Osteocyte (in vitro differentiated cells): ENCODE measurements at places on chromosomes 16 and 17.

DNA sequence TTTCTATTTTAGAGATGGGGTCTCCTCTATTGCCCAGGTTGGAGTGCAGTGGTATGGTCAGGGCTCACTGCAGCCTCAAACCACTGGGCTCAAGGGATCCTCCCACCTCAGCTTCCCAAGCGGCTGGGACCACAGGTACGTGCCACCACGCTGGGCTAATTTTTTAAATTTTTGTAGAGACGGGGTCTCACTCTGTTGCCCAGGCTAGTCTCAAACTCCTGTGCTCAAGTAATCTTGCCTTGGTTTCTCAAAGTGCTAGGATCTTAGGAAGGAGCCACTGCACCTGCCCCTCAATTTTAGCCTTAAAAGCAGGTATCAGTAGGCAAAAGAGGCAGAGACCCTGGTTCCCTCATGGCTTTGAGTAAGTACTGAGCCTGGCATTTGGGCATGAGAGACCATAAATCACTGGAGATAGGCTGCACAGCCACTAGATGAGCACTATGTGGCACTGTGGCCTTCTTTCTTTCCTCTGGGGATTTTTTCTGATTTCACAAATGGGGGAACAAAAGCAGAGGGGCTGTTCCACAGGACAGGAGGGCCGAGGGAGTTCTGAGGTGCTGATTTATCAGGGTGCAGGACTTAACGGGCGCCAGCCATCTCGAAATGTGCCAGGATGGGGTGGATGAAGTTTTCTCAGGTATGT lies 82.2 kb downstream of the PLXDC1 start:
- no peak overlapping the region for H3K27ac ChIP-seq
- H3K4me3 ChIP-seq = no peak overlapping the region

GRCh38 chr17:73309727-73310596 lies 1.8 kb downstream of the CDC42EP4 start:
- peak overlapping the region; percentile 86 for H3K4me3 ChIP-seq
- peak overlapping the region; percentile 99 for H3K27ac ChIP-seq
- peaks cover 47% of the 10 kb centered on the region for H3K4me1 ChIP-seq
- no peaks in the 10 kb centered on the region for H3K27me3 ChIP-seq
- DNase-seq = no peak

- peaks cover 26% of the 10 kb centered on the region for H3K36me3 ChIP-seq
- DNase-seq = no peak
- peaks cover 3% of the 10 kb centered on the region for H3K4me1 ChIP-seq
- H3K4me3 ChIP-seq = no peak overlapping the region
- H3K27me3 ChIP-seq = no peaks in the 10 kb centered on the region
These were observed 5.6 kb upstream of the SYNRG start for GRCh38 chr17:37614823-37615222.

GRCh38 chr16:69039333-69039941 lies 66.0 kb upstream of the HAS3 start:
- peaks cover 14% of the 10 kb centered on the region for H3K36me3 ChIP-seq
- H3K27me3 ChIP-seq = no peaks in the 10 kb centered on the region
- peaks cover 14% of the 10 kb centered on the region for H3K4me1 ChIP-seq
- peak overlapping the region; percentile 4 for H3K27ac ChIP-seq

- peaks cover 3% of the 10 kb centered on the region for H3K36me3 ChIP-seq
- H3K27ac ChIP-seq = no peak within 1 kb of the TSS
- H3K4me3 ChIP-seq = peak within 1 kb of the TSS; percentile 69
- peaks cover 49% of the 10 kb centered on the region for H3K27me3 ChIP-seq
- peaks cover 21% of the 10 kb centered on the region for H3K4me1 ChIP-seq
These were observed at the start of gene MT1A for GRCh38 chr16:56637814-56638750. Gene MT1A, plus strand, starts transcription at chr16:56638666. Its CDS starts 73 bp downstream, at chr16:56638739.

DNA sequence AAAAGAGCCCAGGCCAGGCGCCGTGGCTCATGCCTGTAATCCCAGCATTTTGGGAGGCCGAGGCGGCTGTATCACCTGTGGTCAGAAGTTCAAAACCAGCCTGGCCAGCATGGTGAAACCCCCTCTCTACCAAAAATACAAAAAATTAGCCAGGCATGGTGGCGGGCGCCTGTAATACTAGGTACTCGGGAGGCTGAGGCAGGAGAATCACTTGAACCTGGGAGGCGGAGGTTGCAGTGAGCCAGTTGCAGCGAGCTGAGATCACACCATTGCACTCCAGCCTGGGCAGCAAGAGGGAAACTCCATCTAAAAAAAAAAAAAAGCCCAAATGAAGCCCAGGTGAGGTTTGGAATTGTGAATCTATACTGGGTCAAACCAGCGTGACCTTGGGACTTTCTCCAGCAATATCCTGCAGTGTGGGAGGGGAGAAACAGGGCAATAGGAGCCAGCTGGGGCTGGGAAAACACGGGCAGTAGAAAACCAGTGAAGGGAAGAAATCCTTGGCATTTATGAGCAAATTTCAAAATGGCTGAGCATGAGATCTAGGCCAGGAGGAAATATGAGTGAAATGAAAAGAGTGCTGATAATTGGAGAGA lies 8.2 kb upstream of the DHX8 start:
- no peaks in the 10 kb centered on the region for H3K4me1 ChIP-seq
- H3K4me3 ChIP-seq = no peak overlapping the region
- no peak for DNase-seq
- no peaks in the 10 kb centered on the region for H3K27me3 ChIP-seq
- no peak overlapping the region for H3K27ac ChIP-seq

DNA sequence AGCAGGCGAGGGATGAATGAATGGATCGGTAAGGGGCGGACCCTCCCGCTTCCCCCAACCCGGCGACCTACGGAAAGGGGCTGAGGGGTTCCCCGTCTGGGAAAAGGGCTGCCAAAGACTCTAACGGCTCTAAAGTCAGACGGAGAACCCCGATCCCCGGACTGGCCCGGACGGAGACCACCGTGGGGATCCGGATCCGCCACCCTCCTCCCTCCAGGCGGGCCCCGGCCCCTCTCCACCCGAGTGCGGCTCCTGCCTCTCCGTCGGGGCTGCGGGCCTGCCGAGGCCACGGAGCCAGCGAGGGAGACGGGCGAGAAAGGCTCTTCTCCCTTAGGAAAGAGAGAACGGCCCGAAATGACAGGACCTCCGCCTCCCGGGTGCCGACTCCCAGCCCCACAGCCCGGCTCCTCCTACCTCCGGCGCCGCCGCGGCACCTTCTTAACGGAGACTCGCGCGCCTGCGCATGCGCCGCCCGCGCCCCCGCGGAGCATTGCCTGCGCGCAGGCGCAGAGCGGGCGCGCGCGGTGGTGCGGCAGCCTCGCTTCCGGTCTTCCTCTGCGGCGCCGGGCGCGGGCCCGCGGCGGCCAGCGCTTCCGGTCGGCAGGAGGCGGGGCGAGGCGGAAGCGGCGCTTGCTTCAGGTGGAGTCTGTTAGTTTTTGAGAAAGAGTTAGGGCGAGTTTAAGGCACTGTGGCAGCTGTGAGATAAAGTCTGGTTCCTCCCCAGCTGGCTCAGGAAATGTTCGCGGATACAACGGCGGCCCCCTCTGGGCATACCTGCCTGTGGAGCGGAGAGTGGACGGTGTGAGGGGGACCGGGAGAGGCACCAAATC lies at the start of gene SLX4:
TSS of gene SLX4 (minus strand) at position 461 of the 830 bp plus-strand sequence. CDS start 2,642 bp downstream, outside the sequence.
- peaks cover 6% of the 10 kb centered on the region for H3K36me3 ChIP-seq
- peak within 1 kb of the TSS; percentile 99 for H3K4me3 ChIP-seq
- peak within 1 kb of the TSS; percentile 97 for H3K27ac ChIP-seq
- peak; percentile 98 for DNase-seq
- peaks cover 28% of the 10 kb centered on the region for H3K4me1 ChIP-seq

DNA sequence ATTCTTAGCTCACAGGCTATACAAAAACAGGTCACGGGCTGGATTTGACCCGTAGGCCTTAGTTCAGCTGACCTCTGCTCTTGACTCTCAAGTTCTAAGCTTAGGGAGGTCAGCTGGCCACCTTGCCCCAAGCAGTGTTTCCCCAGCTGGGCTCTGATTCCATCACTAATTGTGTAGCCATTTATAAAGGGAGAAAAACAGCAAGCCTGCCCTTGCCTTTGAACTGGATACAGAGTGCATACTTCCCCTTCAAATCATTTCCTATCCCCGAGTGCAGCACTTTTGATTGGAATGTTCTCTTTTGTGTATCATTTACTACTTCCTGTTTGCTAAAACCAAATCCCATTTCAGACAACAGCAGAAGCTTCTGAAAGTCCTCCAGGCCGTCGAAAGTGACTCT lies 153.6 kb downstream of the KATNIP start:
- H3K4me1 ChIP-seq = peaks cover 5% of the 10 kb centered on the region
- H3K4me3 ChIP-seq = no peak overlapping the region
- H3K27me3 ChIP-seq = no peaks in the 10 kb centered on the region
- DNase-seq = no peak
- H3K27ac ChIP-seq = peak overlapping the region; percentile 23

- H3K27ac ChIP-seq = no peak overlapping the region
- no peak for DNase-seq
- H3K36me3 ChIP-seq = peaks cover 39% of the 10 kb centered on the region
- peaks cover 5% of the 10 kb centered on the region for H3K4me1 ChIP-seq
- no peak overlapping the region for H3K4me3 ChIP-seq
These were observed 16.6 kb downstream of the KIAA0753 start for GRCh38 chr17:6623941-6624340.

- H3K4me3 ChIP-seq = peak overlapping the region; percentile 53
- no peak for DNase-seq
- H3K27ac ChIP-seq = no peak overlapping the region
- H3K4me1 ChIP-seq = no peaks in the 10 kb centered on the region
- no peaks in the 10 kb centered on the region for H3K36me3 ChIP-seq
These were observed 603 bp downstream of the RGS11 start for GRCh38 chr16:275041-275641.

DNA sequence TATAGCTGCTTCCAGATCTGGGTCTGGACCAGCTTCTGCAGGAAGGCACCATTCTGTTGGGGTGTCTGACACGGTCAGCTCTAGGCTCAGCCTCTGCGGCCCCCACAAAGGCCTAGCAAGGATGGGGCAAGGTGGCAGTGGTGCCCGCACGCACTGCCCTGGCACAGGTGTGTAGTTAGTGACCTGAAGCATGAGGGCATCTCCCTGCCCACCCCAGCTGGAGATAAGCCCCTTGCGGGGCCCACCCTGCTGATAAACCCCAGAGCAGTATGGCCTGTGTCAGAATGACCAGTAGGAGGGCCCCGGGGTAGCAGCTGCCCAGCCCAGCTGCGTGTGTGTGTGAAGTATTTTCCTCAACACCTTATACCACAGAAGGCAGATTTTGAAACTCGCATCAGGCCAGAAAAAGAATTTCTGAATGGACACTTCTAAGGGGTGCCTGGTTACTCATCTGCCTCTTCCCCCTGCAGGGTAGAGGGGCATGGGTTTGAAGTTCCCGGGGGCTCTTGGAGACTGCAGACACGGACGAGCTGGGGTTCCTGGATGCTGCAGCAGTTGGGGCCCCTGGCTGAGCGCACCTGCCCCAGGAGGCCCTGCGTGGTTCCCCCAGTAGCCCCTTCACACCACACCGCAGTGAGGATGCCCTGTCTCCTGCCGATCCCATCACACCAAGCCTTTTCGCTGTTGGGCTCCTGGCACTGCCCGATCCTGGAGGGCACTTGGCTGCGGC lies 4.5 kb downstream of the ARHGDIA start:
- H3K36me3 ChIP-seq = peaks cover 10% of the 10 kb centered on the region
- H3K4me1 ChIP-seq = peaks cover 46% of the 10 kb centered on the region
- peak overlapping the region; percentile 82 for H3K27ac ChIP-seq
- H3K4me3 ChIP-seq = no peak overlapping the region
- H3K27me3 ChIP-seq = no peaks in the 10 kb centered on the region

GRCh38 chr17:81996232-81996756 lies 18.9 kb downstream of the ASPSCR1 start:
- H3K27me3 ChIP-seq = no peaks in the 10 kb centered on the region
- no peak overlapping the region for H3K27ac ChIP-seq
- H3K4me1 ChIP-seq = peaks cover 22% of the 10 kb centered on the region
- peaks cover 10% of the 10 kb centered on the region for H3K36me3 ChIP-seq

GRCh38 chr17:20280051-20280450 lies 187.3 kb downstream of the LGALS9B start:
- no peaks in the 10 kb centered on the region for H3K27me3 ChIP-seq
- H3K4me1 ChIP-seq = peaks cover 34% of the 10 kb centered on the region
- H3K27ac ChIP-seq = no peak overlapping the region
- no peak for DNase-seq

DNA sequence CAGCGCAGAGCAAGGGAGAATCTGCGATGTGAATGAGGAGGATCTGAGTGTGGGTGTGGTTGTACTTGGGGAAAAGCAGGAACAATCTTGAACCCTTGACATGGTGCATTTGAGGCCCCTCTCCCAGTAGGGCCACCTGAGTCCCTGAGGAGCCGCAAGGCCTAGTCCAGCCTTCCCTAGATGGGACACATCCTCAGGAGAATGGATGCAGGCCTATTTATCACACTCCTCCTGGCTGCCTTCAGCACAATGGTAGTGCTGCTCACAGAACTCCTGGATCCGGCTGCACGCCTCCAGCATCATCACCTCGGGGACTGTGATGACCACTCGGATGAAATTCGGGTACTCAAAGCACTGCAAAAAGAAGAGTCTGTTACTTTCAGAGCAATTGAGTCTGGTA lies 9.0 kb downstream of the TAT start:
- H3K27me3 ChIP-seq = peaks cover 56% of the 10 kb centered on the region
- H3K4me3 ChIP-seq = no peak overlapping the region
- DNase-seq = no peak

DNA sequence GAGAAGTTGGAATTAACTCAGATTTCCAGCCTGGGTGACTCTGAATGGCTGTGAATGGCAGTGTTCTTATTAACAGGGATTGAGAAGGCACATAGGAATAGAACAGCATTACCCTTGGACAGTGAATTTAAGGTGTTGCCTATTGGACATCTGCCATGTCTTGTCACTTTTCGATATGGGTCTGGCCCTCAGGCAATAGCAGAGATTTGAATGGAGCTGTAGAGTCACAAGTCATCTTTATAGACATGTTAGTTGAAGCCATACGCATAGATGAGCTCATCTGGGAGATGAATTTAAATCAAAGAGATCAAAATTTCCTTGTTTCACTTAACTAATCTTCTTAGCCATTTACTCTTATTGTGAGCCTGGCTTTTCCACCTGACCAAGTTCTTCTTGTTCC lies 14.9 kb upstream of the DHRS11 start:
- H3K4me1 ChIP-seq = no peaks in the 10 kb centered on the region
- H3K4me3 ChIP-seq = no peak overlapping the region
- no peak for DNase-seq
- H3K27ac ChIP-seq = no peak overlapping the region
- no peaks in the 10 kb centered on the region for H3K27me3 ChIP-seq
- peaks cover 23% of the 10 kb centered on the region for H3K36me3 ChIP-seq

DNA sequence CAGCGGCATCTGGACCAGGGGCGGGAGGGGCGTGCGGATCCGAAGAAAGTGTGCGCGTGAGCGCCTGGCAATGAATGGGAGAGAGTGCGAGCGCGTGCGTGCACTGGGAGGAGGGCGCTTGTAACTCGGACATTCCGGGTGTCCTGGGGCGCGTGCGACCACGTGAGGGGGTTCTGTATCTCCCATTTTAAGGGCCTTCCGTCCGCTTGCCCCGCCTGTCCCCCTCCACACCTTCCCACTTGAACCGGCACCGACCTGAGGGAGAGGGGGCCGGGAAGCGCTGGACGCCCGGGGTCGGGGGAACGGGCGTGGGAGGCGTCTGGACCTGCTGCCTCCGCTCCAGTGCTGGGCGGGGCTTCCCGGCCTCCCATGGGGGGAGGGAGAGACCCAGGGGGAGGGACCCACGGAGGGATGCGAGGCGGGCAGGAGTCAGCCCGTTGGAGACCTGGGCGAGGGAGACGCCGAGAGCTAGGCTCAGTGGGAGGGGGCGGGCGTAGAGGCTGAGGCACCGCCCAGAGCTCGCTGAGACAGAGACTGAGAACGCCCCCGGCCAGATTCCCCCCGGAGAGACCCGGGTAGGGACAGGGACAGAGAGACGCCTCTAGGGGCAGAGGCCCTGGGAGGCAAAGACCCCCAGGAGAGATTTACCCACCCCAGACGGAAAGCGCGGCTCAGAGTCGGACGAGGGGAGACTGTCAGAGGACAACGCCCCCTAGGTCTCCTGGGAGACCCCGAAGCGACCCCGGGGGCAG lies at the start of gene KREMEN2:
TSS of gene KREMEN2 (plus strand) at position 553 of the 752 bp plus-strand sequence. CDS start 246 bp downstream, outside the sequence.
- peak within 1 kb of the TSS; percentile 70 for H3K4me3 ChIP-seq
- H3K4me1 ChIP-seq = peaks cover 13% of the 10 kb centered on the region
- H3K36me3 ChIP-seq = no peaks in the 10 kb centered on the region
- peak; percentile 82 for DNase-seq
